ENCODE measurements at places on chromosomes 7 and 10.

GRCh38 chr10:66917104-66917503 is 8.7 kb upstream of the LRRTM3 start:
- DNase-seq, result peak; percentile 15

- peak; percentile 83 for DNase-seq
These were observed 106.1 kb downstream of the KCNMA1 start for GRCh38 chr10:77531441-77532001.

GRCh38 chr10:86770412-86770960 is 14.1 kb downstream of the BMPR1A start:
- DNase-seq, result no peak

DNA sequence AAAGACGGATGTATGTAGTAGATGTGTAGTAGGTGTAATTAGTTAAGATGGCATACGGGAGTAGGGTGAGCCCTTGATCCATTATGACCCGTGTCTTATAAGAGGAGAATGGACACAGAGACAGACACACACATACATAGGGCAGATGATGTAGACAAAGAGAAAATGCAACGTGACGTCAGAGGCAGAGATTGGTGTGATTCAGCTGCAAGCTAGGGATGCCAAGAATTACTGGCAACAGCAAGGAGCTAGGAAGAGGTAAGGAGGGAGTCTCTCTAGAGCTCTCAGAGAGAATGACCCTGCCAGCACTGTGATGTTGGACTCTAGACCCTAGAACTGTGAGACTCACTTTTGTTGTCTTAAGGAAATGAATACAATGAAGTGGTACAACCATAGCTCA is 247.0 kb upstream of the HABP2 start:
- no peak for DNase-seq

GRCh38 chr7:101106386-101106785 is 20.5 kb upstream of the SERPINE1 start:
- no peak for DNase-seq
